Cortex of kidney (tissue), 1 donor: ENCODE measurements at places on chromosomes 11 and 22.

DNA sequence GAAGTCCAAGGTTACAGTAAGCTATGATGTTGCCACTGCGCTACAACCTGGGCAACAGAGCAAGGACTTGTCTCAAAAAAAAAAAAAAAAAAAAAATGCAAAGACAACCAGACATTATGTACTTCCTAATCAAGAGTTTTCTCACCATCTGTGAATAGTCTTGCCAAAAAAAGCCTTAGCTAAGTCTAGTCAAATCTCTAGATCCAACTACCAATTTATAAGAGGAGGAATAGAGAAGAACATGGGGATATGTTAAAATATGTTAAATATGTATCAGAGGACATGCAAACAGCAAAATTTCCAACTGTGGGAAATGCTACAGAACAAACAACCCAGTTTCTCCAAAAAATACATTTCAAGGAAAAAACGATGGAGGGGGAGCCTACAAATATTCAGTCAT lies 45.6 kb downstream of the USP28 start:
- no peak for DNase-seq

DNA sequence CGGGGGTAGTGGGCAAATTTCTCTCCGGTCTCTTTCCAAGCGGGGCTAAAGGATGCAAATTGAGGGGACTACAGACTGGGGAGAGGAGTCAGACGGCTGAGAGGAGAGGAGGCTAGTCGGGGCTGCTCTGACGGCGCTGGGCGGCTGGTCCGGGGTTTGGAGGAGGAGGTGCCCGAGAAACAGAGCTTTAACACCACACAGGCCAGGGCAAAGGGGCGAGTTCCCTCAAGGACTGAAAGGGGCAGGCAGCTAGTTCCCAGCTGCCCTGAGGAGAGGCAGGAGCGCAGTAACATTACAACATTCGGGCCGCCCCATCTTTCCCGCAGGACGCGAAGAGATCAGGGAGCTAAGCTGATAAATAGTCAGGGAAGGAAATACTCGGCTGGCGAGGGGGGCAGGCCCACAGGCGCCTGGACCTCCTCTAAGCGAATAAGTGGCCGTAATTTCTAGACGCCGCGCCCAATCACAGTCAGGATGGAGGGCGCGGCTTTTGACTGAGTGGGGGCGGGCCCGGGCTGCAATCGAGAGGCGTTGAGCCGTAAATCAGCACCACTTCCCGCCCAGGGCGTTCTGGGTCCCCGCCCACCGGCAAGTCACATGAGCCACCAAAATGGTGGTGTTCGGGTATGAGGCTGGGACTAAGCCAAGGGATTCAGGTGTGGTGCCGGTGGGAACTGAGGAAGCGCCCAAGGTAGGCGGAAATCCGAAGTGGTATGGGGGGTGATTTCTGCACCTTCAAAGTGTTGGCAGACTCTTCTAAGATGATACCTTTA lies at the start of gene TMEM126B:
TMEM126B (plus strand) TSS at position 596 of the 773 bp plus-strand sequence; CDS start at position 611, 15 bp downstream.
- no peak for DNase-seq

- DNase-seq: no peak
Observed at GRCh38 chr22:35140879-35141745, 75.2 kb downstream of the ISX start.

GRCh38 chr11:102886999-102887398 lies 12.2 kb upstream of the MMP12 start:
- no peak for DNase-seq

DNA sequence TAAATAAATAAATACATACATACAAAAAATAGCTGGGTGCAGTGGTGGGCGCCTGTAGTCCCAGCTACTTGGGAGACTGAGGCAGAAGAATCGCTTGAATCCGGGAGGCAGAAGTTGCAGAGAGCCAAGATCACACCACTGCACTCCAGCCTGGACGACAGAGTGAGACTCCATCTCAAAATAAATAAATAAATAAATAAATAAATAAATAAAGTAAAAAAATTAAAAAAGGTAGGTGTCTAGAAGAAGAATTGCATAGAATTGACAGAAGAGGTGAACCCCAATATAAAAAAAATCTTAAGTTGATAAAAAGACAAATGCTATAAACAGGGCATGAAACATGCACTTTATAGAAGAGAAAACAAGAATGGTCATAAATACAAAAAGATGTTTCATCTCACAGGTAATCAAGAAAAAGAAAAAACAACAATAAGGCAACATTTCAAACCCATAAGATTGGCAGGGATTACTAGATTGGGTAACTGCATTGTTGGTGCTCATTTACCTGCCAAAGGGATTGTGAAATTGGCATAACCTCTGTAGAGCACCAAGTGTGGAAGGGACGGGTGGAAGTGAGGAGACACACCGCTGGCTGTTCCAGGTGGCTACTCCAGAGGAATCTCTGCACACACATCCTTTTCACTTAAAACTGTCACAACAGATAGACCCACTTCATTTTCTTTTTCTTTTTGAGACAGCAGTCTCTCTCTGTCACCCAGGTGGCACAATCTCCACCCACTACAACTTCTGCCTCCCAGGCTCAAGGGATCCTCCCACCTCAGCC lies 44.7 kb downstream of the NF2 start:
- no peak for DNase-seq

DNA sequence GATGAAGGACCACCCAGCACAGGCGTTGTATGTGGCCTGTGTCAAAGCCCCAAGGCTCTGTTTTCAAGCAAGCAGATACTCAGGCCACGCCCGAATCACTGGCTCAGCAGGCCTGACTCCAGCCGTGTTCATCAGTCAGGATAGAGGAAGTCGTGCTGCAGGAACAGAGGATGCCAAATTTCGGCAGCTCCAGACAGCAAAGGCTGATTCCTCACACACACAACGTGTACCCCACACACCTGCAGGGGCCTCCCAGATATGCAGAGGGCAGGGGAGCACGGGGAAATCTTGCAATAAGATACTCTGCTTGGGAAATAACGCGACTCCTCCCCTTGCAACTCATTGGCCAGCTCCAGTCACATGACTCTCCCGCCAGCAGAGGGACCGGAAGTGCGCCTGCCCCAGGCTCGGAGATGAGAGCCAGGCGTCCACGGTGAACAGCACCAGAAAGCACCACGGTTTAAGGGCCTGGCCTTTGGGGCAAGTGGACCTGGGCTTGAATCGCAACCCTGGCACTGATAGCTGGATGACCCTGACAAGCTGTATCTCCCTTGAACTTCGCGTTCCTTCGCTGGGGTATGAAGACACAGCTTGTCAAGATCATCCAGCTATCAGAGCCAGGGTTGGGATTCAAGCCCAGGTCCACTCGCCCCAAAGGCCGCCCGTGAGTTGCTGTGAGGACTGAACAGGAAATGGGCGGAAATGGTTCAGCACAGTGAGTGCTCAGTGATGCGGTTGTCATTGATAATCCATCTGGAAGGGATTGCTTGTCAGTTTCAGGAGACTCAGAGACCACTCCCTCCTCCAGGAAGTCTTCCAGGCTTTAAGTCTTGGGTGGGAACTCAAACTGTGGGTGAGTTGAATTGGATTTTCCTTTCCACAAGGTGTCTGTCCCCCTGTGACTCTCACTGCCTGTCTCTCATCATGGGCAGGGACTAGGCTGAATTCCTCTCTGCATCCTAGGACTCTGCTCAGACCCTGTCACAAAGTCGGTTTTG lies 88.5 kb downstream of the MYEOV start:
- no peak for DNase-seq

DNA sequence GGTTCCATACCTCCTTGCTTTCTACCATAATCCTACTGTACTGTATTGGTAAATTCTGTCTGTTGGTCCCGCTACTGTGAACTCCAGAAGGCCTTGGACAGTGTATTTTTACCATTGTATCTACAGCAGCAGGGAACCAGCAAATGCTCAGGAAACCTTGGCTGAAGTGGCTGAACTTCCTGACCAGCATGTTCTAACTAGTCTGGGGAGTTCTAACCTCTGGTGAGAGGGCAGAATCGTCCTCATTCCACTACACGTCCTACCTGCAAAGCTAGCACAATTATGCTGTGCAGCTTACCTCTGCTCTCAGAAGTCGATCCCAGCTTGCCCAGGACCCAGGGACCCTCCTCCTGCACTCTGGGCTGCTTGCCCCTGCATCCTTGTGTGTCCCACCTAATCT lies 283.1 kb downstream of the TENM4 start:
- DNase-seq: no peak

DNA sequence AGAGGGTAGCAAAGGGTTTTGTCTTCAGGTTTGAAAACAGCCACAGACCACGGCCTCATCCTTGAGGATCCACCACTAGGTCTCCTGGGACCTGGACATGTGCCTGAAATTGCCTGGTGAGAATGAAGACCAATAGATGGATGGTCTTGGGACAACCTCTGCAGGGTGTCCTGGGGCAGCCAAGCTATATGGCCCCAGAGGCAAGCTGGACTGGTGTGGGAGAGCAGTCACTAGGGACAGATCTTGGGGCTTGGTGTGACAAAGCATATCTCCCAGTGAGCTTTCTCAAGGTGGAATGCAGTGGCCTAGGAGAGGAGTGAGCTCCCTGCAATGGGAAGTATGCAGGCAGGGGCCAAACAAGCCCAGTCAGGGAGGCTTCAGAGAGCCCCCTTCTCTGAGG lies 13.6 kb downstream of the P2RY6 start:
- DNase-seq: no peak

DNA sequence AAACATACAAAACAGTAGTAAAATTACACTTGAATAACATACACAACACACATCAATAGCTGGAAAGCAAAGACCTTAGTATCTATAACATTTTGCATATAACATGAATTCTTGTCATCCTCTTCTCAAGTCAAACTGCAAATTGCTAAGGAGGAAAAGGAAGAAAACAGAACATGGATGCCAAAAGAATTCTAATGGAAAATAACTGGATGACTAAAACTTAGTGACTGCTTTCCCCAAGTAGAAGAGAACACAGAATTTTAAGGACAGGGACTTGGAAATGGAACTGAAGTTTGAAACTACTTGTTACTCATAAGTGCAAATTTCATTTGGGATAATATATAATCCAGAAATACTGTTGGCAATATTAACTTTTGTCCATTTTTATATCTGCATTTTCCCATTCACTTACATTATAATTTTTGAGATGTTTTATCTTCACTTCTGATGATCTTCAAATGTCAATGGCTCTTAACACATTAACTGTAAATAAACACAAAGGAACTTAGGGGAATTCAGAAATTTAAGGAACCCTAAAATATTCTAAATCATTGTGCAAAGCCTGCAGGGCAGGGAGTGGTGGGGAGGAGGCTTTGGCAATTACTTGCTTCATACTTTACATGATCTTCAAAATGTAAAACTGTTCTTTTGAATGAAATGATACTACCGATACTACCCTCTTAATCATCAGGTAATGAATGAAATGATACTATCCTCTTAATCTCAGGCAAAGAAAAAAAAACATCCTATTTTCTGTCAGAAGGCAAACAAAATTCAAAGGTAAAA lies 9.9 kb downstream of the MTMR2 start:
- DNase-seq: no peak

GRCh38 chr11:119192111-119192510 lies 6.8 kb downstream of the NHERF4 start:
- no peak for DNase-seq

- DNase-seq: no peak
Observed at GRCh38 chr11:442611-443081, 835 bp upstream of the ANO9 start.

DNA sequence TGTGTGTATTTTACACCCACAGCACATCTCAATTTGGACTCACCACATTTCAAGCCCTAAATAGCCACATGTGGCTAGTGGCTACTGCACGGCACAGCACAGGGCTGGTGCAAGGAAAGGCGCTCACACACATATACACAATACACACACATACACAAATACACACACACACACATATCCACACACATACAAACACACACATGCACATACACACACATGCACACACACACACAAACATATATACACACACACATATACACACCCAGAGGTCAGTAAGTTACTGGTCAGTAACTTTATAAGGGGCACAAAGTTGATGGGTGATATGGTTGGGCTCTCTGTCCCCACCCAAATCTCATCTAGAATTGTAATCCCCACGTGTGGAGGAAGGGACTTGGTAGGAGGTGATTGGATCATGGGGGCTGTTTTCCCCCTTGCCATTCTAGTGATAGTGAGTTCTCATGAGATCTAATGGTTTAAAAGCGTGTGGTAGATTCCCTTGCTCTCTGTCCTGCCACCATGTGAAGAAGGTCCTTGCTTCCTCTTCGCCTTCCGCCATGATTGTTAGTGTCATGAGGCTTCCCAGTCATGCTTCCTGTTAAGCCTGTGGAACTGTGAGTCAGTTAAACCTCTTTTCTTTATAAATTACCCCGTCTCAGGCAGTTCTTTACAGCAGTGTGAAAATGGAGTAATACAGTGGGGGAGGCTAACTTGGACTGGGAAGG lies 37.6 kb upstream of the DKK3 start:
- DNase-seq: no peak

GRCh38 chr11:127110542-127110941 lies 110.0 kb upstream of the KIRREL3 start:
- no peak for DNase-seq

- DNase-seq: no peak
Observed at GRCh38 chr11:68976563-68976962, 4.2 kb downstream of the MRGPRD start.

- no peak for DNase-seq
Observed at GRCh38 chr22:36277482-36278291, 24.8 kb downstream of the APOL1 start.

DNA sequence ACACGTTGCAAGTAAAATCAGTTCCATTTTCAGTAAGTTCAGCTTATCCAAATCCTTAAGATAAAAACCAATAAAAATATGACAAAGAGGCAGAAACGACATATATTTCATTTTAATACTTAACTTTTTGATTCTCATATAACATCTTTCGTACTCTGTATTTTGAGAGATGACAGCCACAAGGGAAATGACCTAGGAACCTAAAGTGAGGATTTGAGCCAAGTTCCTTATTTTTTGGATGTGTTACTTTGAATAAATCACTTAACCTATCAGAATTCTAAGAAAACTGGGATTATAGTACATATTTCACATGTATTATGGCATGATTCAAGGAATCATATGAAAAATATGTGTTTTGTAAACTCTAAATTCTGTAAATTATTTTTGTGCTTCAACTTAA lies 143.6 kb upstream of the TRPC6 start:
- DNase-seq: no peak

GRCh38 chr11:57668434-57668782 lies 494 bp downstream of the ZDHHC5 start:
- no peak for DNase-seq

DNA sequence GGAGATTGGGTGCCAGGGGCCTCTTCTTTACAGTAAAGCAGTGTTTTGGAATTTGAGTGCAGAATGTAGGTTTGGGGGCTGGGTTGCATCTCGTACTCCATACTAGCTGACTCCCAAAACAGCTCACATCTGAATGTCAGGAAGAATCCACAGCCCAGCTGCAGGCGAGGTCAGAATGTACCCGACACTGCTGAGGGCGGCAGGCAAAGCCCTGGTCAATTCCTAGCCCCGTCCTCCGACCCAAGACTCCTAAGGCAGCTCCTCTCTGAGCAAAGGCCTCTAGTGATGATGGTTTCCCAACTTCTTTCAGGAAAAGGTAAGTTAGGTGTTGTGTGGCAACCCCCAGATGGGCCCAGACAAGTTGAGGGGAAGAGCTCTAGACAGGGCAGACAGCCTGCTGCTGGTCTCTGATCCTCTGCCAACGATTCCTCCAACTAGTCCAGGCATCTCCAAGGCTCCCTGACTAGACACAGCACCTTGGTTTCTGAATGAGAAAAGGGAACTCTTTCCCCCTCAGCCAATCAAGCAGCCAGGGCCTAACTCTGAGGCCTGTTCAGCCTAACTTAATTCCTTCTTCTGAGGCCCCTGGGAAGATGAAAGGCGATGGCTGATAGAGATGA lies 8.6 kb downstream of the LARGE2 start:
- no peak for DNase-seq
